ENCODE measurements at places on chromosomes 2 and 18.

- DNase-seq, result no peak
Measured at GRCh38 chr2:151033271-151034248, 228.1 kb downstream of the RBM43 start.

GRCh38 chr2:135960656-135961551 lies 24.5 kb downstream of the DARS1 start:
- no peak for DNase-seq

- peak; percentile 65 for DNase-seq
Measured at GRCh38 chr18:33835419-33835818, 257.4 kb downstream of the ASXL3 start.

GRCh38 chr2:618422-618990 lies 58.7 kb downstream of the TMEM18 start:
- DNase-seq, result no peak

- no peak for DNase-seq
Measured at GRCh38 chr18:47795434-47795814, 135.0 kb downstream of the SMAD2 start.

DNA sequence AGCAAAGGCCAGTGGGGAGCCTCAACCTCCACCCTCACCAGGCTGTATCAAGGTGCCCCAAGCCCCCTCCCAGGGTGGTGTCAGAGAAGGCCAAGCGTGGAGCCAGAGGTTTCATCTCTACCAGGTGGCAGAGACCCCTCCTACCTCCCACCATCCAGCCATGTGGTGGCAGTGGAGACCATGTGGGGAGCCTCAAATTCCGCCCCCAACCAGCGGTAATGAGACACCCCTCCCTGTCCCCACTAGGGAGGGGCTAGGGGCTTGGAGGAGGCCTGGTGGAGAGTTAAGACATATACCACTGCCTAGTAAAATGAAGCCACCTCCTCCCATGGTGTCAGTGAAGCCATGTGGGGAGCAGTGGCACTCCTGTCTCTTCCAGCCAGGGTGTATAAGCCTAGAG lies 24.4 kb upstream of the YPEL5 start:
- no peak for DNase-seq

- no peak for DNase-seq
Measured at GRCh38 chr2:109164739-109165221, 35.8 kb downstream of the SH3RF3 start.

DNA sequence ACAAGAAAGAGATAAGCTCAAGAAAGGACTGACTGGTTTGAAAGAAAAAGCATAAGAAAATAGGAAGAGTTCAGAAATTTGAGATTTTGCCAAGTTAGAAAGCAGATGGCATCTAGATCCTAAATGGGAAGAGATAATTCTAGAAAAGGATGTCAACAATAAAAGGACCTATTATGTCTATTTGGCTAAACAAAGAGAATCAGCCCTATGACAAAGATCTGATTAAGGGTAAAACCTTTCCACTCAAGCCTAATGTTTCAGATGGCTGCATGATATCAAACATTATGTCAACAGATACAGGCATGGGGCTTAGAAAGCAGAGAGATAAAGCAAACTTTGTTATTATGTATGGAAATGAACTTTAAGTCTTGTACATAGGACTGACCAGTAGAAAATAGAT lies 465.0 kb upstream of the TRIB2 start:
- no peak for DNase-seq

DNA sequence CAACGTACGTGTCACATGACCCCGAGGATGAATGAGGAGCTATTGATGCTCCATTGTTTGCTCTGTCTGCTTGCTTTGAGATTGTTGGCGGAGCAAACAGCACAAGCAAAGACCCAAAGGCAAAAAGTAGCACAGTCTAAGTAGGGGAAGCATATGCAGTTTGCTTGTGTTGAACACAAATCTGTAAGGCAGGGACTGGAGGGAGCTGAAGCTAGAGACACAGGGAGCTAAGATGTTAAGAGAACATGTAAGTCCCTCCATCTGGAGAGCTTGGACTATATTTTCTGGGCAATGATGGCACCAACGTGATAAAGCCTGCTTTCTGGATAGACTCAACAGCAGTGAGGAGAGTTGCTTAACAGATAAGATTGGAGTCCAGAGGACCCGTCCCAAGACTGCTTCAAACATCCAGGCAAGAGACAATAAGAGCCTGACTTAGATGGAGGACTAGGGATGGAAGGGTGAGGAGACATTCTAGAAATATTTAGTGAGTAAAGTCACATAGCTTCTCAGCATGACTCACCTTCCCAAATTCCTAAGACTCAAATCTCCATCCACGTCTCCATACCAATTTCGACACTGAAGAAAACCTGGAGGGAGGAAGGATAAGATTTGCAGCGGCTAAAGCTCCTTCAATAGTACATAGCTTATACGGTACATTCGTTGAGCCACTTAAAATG lies 88.1 kb upstream of the KLF7 start:
- DNase-seq, result no peak
